Activated CD4-positive, alpha-beta T cell treated with anti-CD3 and anti-CD28 coated beads for 24 hours (primary cell): ENCODE measurements at places on chromosomes 4 and X.

- no peak for DNase-seq
These were observed 63.7 kb upstream of the ARSJ start for GRCh38 chr4:114043116-114043515.

DNA sequence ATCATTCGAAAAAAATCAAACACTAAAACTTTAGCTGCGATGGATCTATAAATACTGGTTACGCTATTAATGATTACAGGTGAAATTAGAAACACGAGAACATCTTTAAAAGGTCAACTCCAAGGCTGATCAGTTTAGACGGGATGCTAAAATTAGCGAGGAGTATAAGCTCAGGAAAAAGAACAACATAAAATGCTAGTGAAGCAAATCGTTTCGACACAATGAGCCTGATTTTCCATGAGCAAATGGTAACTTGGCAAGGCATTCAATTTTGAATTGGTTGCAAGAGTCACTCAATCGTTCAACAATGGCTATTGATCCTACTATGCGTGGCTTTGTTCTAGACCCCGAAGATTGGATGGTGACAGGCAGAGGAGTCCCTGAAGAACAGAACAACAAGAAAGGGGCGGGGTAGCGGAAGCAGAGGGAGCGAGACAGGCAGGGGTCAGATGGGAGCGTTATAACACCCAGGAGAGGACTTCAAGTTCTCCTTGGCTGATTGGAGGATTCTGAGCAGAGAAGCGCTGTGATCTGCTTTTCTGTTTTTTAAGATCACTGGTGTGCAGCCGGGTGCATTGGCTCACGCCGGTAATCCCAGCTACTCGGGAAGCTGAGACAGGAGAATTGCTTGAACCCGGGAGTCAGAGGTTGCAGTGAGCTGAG is 146.5 kb downstream of the RBM47 start:
- no peak for DNase-seq

- no peak for DNase-seq
These were observed 970.8 kb upstream of the TENM3 start for GRCh38 chr4:181272422-181272821.

- no peak for DNase-seq
These were observed 180.5 kb downstream of the KIT start for GRCh38 chr4:54838301-54838700.

DNA sequence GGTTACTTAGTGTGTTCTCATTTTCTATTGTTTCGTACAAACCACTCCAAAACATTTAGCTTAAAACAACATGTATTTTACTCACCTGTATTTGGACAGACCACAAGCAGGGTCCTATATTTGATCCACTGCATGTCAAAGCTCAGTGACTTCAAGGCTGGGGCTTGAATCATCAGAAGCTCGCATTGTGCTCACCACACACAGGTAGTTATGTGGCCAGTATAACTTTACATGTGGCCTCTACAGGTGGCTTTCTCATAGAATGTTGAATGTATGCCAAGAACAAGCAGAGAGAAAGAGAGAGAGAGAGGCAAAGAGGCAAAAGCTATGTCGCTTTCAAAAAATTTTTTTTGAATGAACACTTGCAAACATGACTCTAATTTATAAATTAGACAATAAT is 107.6 kb downstream of the QRFPR start:
- DNase-seq, result no peak

DNA sequence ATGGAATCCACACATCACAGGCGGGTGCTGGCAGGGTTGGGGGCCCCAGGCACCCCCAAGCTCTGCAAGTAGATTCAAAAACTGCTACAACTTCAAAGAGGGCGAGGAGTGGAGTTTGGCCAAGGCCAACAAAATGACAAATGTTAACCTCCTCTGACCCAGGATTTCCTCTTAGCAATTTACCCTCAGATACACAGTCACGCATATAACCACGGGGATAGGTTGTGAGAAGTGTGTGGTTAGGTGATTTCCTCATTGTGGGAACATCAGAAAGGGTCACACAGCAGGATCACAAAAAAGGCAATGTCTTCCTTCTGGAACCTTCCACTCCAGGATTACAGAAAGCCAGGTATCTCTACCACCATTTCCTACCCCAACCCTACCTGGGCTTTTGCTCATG is 62.4 kb downstream of the C4orf50 start:
- no peak for DNase-seq

DNA sequence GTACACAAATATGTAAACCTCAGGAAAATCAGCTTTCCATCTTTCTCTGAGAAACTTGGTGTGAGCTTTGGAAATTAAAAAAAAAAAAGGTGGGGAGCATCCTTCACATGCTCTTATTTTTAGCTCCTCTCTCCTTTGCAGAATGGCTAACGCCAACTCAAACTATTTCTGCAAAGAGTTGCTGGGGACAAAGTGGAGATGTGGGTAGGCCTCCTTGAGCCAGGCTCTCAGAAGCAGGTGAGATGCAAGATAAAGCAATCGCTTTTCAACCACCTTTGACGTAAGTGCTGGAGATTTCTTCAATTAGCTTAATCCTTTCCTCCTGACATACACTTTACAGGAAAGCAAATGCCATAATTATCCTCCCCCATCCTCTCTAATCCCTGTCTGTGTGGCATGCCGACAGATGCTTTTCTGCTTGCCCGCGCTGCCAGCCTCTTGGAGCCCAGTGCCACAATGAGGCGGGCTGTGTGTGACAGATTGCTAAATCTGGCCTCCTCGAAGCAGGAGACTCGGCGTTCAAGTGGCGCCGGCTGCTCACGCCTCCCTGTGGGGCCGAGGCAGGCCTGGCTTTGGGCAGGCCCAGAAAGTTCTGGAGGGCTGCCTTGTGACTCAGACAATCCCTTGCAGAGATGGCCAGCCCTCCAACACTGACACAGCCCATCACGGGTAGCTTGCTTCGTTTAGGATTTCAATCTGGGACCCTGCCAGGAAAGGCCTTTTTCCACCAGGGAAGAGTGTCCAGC is 64.9 kb upstream of the SOD3 start:
- no peak for DNase-seq

DNA sequence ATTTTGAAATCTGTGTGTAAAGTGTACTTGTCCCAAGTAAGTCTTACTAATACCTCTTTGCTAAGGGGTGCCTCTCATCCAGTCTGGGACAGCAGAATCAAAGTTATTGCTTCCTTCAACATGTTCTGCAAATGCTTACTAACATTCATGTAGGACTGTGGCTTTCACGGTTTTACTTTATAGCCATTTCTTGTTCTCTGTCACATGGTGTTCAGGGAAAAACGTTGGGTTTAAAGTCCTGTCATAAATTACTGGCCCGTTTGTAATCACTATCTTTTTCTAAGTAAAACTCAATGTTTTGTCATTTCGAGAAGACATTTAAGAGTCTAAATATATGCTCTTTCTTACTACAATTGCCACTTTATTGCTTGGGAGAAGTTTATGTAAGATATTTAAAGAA is 321.1 kb downstream of the STIM2 start:
- no peak for DNase-seq

- DNase-seq, result no peak
These were observed 26.2 kb downstream of the UGT2B7 start for GRCh38 chr4:69122476-69122875.

DNA sequence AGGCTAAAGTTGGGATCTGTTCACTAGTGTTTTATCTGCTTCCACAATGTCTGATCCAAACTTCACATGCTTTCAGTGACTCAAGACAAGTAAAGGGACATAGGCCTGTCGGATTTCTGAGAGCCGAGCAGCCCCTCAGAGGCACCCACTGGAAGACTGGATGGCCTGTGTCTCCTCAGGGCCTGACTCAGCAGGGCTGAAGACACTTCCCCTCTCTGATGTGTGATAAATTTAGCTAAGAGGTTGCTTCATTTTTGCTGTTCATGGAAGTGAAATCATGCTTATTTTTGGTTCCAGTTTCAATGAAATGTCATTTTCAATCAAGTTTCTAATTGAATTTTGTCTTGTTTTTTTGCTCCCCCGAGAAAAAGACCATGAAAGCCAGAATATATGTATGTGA is 93.7 kb downstream of the MXRA5 start:
- no peak for DNase-seq

DNA sequence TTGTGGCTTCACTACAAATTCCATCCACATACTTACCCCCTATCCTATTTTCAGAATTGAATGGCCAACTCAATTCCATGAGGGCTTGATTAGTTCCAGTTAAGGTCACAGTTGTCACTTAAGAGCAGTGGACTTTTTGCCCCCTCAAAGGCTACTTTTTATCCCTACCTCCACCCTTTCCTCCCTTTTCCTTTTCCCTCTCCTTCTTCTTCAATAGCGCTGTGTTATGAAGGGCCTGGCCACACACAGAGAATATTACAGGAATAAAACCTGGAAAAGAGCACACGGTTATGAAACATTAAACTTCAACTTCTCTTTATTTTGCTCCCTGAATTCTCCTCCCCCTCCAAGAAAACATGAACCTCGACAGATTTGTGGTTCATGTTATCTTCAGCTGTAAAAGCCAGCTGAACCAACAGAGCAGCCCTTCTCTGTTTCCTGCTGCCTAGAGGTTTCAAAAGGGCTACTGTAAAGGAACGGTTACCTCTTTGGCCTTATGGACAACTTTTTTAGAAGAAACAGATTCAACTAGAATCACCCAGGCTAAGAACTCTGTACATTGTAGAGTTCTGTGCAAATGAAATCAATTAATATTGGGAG is 87.0 kb upstream of the RPL34 start:
- no peak for DNase-seq

DNA sequence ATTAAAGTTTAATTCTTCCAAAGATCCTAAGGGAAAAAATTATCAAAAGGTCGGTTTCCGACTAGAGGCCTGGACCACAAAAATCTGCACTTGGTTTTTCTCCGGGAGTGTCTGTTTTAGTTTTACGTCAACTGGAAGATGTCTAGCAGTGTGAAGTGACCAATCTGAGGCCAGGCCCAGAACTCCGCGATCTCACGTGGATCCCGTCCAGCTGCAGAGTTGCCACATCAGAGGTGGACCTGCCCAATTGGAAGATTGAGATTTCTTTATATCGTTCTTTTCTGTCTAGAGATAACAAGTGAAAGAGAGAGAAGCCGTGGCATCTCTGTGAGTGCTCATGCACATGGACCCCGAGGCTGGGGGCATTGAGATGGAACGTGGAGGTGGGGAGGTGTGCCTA is 115.8 kb downstream of the AFF1 start:
- no peak for DNase-seq

DNA sequence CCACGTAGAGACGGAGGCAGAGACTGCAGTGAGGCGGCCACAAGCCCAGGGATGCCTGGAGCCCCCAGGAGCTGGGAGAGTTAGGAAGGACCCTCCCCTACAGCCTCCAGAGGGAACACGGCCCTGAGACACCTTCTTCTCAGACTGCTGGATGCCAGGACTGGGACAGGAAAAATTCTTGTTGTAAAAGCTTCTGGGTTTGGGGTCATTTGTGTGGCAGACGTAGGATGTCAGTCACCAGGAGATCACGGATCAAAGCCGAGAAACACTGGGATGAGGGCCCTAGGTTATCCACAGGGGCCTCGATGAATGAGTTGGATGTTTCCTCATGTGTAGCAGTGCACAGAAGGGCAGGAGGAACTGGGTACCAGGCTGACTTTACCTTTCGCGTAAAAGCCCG is 163.7 kb downstream of the SHOX start:
- no peak for DNase-seq

DNA sequence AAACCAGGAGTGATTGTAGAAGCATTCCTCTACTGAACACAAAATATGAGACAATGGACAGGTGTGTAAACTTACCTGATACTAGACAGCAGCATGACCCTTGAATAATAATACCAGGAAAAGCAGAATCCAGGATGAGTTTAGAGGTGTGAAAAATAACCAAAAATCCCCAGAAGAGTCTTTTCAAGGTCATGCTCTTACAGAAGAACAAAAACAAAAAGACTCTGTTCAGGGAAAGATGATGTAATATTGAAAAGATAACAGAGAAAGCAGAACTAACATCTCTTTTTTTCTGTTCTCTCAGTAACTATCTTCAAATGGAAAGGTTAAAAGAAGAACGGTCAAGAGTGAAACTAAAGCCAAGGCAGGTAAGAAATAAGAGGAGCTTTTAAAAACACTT is 14.0 kb upstream of the ARHGAP10 start:
- DNase-seq, result no peak

DNA sequence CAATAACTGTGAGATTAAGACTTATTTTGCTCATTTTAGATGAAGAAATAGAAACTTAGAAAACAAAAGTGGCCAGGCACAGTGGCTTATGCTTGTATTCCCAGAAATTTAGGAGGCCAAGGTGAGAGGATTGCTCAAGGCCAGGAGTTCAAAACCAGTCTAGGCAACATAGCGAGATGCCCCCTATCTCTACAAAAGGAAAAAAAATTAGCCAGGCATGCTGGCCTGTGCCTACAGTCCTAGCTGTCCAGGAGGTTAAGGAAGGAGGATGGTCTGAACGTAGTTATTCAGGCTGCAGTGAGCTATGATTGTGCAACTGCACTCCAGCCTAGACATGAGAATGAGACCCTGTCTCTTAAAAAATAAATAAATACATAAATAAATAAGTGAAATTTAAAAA is 28.0 kb downstream of the APELA start:
- DNase-seq, result no peak

GRCh38 chr4:85777908-85778631 is 303.1 kb downstream of the ARHGAP24 start:
- no peak for DNase-seq

- no peak for DNase-seq
These were observed 898 bp upstream of the PDGFC start for GRCh38 chr4:156972379-156973015.
